ENCODE measurements at places on chromosomes 11 and 22. TPM values are rescaled to one million over a fixed set of nuclear protein-coding genes. Genes with fewer than 3 reads are reported as not detected.

The XKR3 gene
- not detected for total RNA-seq

The OR8D1 gene
- total RNA-seq = not detected

The HBG1 gene
- not detected for total RNA-seq

The CENATAC gene
- total RNA-seq = 7.2 TPM

The MUC15 gene
- total RNA-seq = 21.5 TPM

The GLYAT gene
- 0.60 TPM for total RNA-seq

All from RPMI7951 (cell line).